ENCODE measurements at places on chromosomes 7 and 10.

DNA sequence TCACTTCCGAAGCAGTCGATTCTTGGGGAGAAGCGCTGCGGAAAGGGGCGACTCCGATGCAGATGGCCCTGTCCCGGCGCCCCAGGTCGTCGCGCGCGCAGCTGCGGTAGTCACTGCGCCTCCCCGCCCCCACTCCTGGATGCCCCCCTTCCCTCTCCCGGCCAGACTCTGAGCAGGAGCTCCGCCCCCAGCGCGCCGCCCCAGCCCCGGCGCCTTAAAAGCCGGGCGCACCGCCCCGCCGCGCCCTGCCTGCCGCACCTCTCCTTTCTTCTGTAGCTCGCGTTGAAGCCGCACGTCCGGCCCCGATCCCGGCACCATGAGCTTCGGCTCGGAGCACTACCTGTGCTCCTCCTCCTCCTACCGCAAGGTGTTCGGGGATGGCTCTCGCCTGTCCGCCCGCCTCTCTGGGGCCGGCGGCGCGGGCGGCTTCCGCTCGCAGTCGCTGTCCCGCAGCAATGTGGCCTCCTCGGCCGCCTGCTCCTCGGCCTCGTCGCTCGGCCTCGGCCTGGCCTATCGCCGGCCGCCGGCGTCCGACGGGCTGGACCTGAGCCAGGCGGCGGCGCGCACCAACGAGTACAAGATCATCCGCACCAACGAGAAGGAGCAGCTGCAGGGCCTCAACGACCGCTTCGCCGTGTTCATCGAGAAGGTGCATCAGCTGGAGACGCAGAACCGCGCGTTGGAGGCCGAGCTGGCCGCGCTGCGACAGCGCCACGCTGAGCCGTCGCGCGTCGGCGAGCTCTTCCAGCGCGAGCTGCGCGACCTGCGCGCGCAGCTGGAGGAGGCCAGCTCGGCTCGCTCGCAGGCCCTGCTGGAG is at the start of gene INA:
Gene INA, plus strand, starts transcription at position 243 of the 817 bp plus-strand sequence. Its CDS starts 74 bp downstream, at position 317.
- DNase-seq, result peak; percentile 51

- DNase-seq, result no peak
Measured at GRCh38 chr7:34487391-34488115, 170.5 kb upstream of the NPSR1 start.

- DNase-seq, result no peak
Measured at GRCh38 chr10:71714031-71714410, 5.6 kb downstream of the C10orf105 start.

DNA sequence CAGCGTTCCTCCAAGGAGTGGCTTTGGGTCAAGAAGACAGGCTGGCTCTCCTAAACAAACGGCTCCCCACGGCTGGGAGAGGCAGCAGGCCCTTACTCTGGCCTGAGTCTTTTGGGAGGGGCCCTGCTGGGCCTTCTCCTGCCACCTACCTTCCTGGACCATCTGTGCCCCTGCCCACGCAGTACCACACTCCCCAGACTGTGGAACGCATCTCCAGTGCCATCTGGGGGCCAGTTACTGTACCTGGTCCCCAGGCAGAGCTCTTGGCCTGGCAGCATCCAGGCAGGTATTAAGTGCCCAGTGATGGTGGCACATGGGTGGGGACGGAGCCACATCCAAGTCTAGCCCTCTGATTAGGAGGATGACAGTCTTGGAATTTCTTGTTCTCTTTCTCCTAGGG is 14.4 kb downstream of the ALKBH4 start:
- DNase-seq, result no peak

DNA sequence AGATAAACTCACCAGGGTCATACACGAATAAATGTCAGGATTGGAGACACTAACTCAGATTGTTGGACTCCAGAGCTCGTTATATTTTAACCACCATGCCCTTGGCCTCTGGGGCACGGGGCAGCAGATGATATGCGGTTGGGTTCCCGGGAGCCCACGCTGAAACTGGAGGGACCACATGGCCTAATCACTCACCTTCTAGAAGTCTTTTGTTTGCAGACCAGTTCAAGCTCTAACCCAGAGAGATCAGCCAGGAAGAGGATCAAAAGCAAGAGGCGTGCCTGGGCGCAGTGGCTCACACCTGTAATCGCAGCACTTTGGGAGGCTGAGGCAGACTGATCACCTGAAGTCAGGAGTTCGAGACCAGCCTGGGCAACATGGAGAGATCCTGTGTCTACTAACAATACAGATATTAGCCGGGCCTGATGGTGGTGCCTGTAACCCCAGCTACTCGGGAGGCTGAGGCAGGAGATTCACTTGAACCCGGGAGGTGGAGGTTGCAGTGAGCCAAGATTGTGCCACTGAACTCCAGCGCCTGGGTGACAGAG is 42.6 kb upstream of the ECHDC3 start:
- DNase-seq, result no peak
